ENCODE measurements at places on chromosomes 5 and 9. TPM values are rescaled to one million over a fixed set of nuclear protein-coding genes. Genes with fewer than 3 reads are reported as not detected.

Gene MARVELD2
- total RNA-seq: 0.58 TPM

Gene NTNG2
- 2.0 TPM for total RNA-seq

Gene DMRT1
- not detected for total RNA-seq

DNA sequence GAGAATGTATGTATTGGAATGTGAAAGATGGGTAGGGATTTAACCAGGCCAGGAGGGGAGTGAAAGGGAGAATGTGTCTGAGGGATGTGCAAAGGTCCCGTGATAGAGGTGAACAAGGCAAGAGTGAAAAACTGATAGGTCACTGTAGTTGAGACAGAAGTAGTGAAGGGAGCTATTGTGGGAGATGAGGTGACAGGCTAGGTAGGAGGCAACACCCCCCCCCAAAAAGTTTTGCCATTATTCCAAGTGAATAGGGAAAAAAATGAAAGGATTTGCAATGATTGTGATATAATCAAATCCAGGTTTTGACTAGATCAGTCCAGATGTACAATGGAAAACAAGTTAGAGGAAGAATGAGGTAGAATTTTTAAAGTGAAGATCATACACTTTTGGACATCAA lies 136.6 kb upstream of the GPR151 start:
- DNase-seq: no peak
- H3K4me3 ChIP-seq: no peak overlapping the region
- no peaks in the 10 kb centered on the region for H3K27me3 ChIP-seq
- no peaks in the 10 kb centered on the region for H3K36me3 ChIP-seq
- H3K27ac ChIP-seq: no peak overlapping the region

GRCh38 chr5:83654427-83654994 lies 66.1 kb downstream of the HAPLN1 start:
- DNase-seq: no peak
- H3K4me1 ChIP-seq: no peaks in the 10 kb centered on the region
- no peaks in the 10 kb centered on the region for H3K36me3 ChIP-seq
- peaks cover 4% of the 10 kb centered on the region for H3K27me3 ChIP-seq
- no peak overlapping the region for H3K27ac ChIP-seq

DNA sequence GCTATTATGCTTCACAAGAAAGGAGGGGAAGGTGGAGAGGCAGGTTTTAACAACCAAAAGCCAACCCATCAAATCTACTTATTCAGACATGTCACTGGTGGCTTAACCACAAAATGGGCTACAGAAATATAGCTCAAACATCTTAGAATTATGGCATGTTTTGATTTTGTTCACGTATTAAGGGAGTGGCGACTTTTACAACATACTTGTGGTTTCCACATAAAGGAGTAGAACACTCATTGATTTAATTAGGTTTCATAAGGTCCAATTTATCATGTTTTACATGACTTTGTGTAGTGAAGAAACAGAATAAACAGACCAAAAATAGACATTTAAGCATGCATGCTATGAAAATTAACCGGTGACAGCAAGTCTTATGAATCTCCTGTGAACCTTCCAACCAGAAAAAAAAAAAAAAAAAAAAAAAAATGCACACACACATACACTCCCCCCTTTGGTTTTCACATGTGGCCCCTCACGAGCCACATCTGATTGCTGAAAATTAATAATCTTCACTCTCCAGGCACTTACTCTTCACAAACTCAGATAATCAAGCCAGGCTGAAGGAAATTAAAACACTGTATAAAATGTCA lies 5.4 kb downstream of the ZNF608 start:
- no peak overlapping the region for H3K27ac ChIP-seq
- H3K4me3 ChIP-seq: no peak overlapping the region
- no peaks in the 10 kb centered on the region for H3K36me3 ChIP-seq
